ENCODE measurements at places on chromosomes 1 and 21.

GRCh38 chr1:64841330-64842065, 96.6 kb downstream of the RAVER2 start:
- H3K4me3 ChIP-seq, result no peak overlapping the region
- no peak for DNase-seq
- H3K27me3 ChIP-seq, result no peaks in the 10 kb centered on the region

DNA sequence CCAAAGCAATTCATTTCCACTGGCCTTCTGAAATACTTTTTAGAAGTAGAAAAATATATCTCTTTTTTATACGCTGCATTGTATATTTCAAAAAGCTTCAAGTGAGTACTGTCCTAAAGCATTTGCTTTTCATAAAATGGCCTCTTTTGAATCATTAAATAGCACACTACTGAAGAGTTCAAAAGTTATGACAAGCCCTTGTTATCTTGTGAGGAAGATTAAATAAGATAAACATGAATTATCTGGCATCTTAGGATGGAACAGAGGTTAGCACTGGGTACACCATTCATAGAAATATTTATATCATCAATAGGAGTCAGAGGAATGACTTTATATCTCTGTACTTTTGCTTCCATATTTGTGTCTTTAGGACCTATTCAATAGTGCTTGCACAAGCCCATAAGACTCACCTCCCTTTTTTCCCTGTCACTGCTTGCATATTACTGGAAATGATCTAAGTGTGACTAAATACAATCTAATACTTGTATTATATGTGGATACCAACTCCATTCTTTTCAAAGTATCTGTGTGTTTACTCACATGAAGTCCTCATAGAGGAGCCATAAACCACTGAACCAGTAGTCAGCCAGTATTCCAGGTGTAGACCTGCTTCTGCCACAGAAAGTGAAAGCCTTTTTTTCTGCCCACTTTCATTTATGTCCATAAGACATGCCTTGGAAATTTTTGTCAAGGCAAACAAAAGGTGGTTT, 274.2 kb upstream of the C1orf105 start:
- no peaks in the 10 kb centered on the region for H3K27me3 ChIP-seq
- H3K36me3 ChIP-seq, result no peaks in the 10 kb centered on the region
- H3K4me3 ChIP-seq, result no peak overlapping the region
- H3K27ac ChIP-seq, result peak overlapping the region; percentile 80
- no peaks in the 10 kb centered on the region for H3K4me1 ChIP-seq

GRCh38 chr21:25997788-25998611, 172.6 kb downstream of the APP start:
- H3K4me1 ChIP-seq, result no peaks in the 10 kb centered on the region
- H3K27me3 ChIP-seq, result no peaks in the 10 kb centered on the region
- H3K36me3 ChIP-seq, result no peaks in the 10 kb centered on the region
- DNase-seq, result no peak

GRCh38 chr1:41520951-41521752, 36.7 kb upstream of the EDN2 start:
- DNase-seq, result no peak
- H3K36me3 ChIP-seq, result no peaks in the 10 kb centered on the region
- H3K27ac ChIP-seq, result no peak overlapping the region
- H3K27me3 ChIP-seq, result no peaks in the 10 kb centered on the region

GRCh38 chr1:47591801-47592200, 154.0 kb downstream of the FOXD2 start:
- H3K4me3 ChIP-seq, result no peak overlapping the region
- no peak overlapping the region for H3K27ac ChIP-seq
- no peaks in the 10 kb centered on the region for H3K36me3 ChIP-seq
- H3K4me1 ChIP-seq, result peaks cover 6% of the 10 kb centered on the region

DNA sequence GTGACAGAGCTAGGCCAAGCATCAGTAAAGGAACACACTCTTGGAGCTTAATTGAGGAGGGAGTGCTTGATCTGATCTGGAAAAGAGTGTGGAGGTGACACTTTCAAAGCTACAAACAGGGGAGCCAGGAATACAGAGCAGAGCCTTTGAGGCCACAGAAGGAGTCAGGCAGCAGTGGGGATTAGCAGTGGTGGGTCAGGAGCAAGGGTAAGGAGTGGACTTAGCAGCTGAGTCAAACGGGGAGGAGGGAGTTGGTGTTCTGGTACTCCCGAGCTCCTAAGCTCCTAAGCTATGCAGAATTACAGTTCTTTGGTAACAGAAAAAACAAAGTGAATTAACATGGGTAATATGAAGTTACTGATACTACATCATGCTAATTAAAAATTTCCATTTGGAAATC, 14.5 kb downstream of the RAB4A start:
- H3K4me3 ChIP-seq, result no peak overlapping the region

GRCh38 chr1:107842241-107842640, 122.7 kb downstream of the VAV3 start:
- H3K27ac ChIP-seq, result no peak overlapping the region
- H3K27me3 ChIP-seq, result no peaks in the 10 kb centered on the region
- DNase-seq, result no peak
- H3K4me1 ChIP-seq, result no peaks in the 10 kb centered on the region

GRCh38 chr1:193937308-193937707, 750.9 kb upstream of the B3GALT2 start:
- no peaks in the 10 kb centered on the region for H3K36me3 ChIP-seq
- no peak overlapping the region for H3K27ac ChIP-seq
- no peaks in the 10 kb centered on the region for H3K27me3 ChIP-seq

DNA sequence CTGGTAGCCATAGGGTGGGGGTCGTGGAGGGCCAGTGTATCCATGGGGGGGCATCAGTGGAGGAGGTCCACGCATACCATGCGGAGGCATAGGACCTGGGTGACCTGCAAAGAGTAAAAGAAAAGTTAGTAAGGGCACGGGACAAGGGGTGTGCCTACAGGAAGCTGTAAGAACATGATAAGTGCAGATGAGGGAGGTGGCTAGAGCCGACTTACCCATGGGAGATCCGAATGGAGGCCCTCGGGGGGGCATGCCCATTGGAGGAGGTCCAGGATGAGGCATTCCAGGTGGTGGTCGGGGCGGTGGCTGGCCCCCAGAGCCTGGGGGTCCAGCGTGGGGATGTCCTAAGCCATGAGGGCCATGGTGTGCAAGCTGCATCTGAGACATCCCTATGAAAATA, 4.0 kb downstream of the SF3B4 start:
- H3K4me1 ChIP-seq, result peaks cover 35% of the 10 kb centered on the region
- no peak for DNase-seq
- H3K27me3 ChIP-seq, result no peaks in the 10 kb centered on the region
- H3K36me3 ChIP-seq, result peaks cover 39% of the 10 kb centered on the region
- no peak overlapping the region for H3K27ac ChIP-seq

DNA sequence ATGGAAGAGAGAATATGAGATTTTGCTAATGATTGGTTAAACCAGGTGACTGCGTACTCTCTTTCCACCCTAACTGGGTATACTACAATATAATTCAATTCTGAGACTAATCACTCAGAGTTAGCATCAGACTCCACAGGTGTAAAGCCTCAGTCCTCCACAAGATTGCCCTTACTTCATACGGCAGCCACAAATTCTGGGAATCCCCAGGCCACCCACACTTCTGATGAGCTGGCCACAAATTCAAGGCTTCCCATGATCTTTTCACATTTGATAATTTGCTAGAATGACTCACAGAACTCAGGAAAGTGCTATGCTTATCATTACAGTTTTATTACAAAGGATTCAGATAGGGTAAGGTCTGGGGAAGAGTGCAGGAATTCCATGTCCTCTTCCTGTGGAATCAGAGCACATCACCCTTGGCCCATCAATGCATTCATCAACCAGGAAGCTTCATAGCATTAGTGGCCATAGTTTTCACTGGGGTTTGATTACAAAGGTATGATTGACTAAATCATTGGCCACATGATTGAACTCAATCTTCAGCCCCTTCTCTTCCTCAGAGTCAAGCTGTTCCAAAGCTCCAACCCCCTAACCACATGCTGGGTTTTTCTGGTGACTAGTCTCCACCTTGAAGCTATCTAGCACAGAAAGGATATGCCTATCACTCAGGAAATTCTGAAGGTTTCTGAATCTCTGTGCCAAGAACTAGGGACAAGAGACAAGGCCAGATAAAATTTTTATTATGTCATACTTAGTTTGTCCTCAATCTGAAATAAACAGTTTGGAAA, 131.7 kb downstream of the HHIPL2 start:
- H3K27me3 ChIP-seq, result no peaks in the 10 kb centered on the region
- H3K4me3 ChIP-seq, result no peak overlapping the region
- no peak for DNase-seq
- no peak overlapping the region for H3K27ac ChIP-seq

GRCh38 chr1:84956655-84957054, 40.3 kb downstream of the MCOLN2 start:
- H3K4me3 ChIP-seq, result no peak overlapping the region
- H3K4me1 ChIP-seq, result no peaks in the 10 kb centered on the region
- DNase-seq, result no peak
- no peaks in the 10 kb centered on the region for H3K27me3 ChIP-seq
- H3K36me3 ChIP-seq, result no peaks in the 10 kb centered on the region
- no peak overlapping the region for H3K27ac ChIP-seq

- no peak overlapping the region for H3K4me3 ChIP-seq
- H3K4me1 ChIP-seq, result no peaks in the 10 kb centered on the region
- DNase-seq, result no peak
- no peaks in the 10 kb centered on the region for H3K27me3 ChIP-seq
- no peaks in the 10 kb centered on the region for H3K36me3 ChIP-seq
Measured at GRCh38 chr1:213389061-213389581, 338.1 kb downstream of the RPS6KC1 start.

DNA sequence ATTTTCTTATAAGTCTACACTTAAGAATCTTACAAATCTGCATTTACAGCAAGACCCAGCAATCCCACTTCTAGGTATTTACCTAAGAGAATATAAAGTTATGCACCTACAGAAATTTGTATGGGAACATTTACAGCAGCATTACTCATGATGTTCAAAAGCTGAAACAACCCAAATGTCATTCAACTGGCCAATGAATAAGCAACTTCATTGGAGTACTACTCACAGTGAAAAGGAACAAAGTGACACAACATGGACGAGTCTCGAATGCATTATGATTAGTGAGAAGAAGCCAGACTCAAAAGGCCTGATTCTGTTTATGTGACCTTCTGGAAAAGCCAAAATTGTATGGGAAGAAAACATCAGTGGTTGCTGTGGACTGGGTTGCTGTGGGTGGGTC, 116.9 kb downstream of the CAMTA1 start:
- no peaks in the 10 kb centered on the region for H3K36me3 ChIP-seq
- no peak overlapping the region for H3K4me3 ChIP-seq
- no peaks in the 10 kb centered on the region for H3K4me1 ChIP-seq
- DNase-seq, result no peak

DNA sequence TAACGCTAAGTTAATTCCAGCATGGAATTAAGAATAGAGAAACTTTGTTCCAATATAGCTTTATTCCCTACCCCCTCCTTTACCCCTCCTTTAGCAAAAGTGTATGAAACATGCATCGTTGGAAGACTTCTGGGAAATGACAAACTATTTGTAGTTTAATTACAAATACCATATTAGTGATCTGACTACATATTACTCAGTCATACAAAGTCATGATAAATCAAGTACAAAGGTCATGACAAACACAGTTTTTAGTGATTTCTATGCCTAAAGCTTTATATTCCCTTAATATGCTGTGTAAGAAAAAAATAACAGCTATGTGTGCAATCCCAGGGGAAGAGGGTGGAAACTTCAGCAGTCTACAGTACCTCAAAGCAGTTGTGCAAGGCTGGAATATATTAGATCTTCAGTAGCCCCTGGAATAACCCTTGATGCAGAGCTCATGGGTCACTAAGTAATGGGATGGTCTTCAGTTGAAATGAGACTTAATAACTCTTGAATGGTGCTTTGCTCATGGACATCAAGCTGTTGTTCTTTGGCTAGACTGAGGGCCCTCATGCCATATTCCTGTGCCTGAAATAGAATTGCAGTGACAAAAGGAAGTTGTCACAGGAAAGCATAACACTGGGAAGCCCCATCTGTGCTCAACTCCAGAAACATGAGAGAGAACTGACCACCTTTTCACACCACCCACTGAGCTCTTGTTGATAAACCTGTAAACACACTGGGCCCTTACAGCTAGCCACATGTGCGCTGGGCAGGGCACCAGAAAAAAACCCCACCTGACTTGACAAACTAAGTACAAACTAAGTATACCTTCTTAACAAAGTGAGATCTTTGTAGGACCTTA, 25.3 kb downstream of the ZMYND12 start:
- no peaks in the 10 kb centered on the region for H3K27me3 ChIP-seq
- H3K36me3 ChIP-seq, result no peaks in the 10 kb centered on the region
- no peak overlapping the region for H3K4me3 ChIP-seq
- no peak for DNase-seq
- H3K4me1 ChIP-seq, result no peaks in the 10 kb centered on the region

DNA sequence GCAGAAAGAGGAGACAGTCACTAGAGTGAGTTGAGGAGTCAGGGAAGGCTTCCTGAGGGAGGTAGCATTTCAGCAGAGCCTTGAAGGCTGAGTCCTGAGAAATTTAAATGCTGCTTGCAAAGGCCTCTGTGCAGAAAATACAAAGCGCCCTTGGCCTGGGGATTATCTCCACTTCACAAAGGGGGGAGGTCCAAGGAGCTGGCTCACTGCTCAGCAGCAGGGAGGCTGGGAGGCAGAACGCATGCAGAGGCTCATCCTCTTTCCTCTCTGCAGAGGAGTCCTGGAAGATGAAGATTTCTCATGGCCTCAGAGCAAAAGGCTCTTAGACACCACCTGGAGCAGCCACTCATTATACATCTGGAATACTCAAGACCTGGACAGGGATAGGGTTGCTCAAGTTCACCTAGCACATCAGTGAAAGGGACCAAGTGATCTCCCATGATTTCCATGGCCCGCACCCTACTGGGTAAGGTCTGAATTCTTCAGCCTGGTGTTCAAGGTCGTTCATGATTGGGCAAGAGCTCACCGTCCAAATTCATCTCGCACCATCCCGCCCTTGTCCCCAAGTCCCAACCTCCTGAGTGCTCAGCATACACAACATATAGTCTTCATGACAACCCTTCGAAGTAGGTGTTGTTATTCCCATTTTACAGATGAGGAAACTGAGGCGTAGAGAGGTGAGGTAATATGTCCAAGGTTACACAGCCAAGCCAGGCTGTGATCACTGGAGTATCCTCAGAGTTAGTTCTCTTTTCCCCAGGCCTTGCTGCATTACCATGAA, 9.0 kb downstream of the SLC1A7 start:
- H3K4me1 ChIP-seq, result no peaks in the 10 kb centered on the region
- DNase-seq, result no peak
- no peaks in the 10 kb centered on the region for H3K36me3 ChIP-seq
- no peaks in the 10 kb centered on the region for H3K27me3 ChIP-seq
- H3K27ac ChIP-seq, result no peak overlapping the region

GRCh38 chr1:13809461-13810159, 109.6 kb downstream of the PRDM2 start:
- no peaks in the 10 kb centered on the region for H3K4me1 ChIP-seq
- H3K36me3 ChIP-seq, result no peaks in the 10 kb centered on the region
- H3K27ac ChIP-seq, result no peak overlapping the region
- no peak overlapping the region for H3K4me3 ChIP-seq
- no peaks in the 10 kb centered on the region for H3K27me3 ChIP-seq

DNA sequence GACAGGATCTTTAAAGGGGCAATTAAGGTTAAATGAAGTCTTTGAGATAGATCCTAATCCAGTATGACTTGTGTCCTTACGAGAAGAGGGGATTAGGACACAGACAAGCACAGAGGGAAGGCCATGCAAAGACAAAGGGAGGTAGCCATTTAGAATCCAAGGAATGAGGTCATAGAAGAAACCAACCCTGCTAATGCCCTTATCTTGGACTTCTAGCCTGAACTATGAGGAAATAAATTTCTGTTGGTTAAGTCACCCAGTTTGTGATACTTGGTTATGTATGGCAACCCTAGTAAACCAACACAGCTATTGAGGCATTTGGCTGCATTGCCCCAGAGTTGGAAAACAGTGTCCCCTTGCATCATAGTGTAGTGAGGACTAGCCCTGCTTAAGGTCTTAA, 121.3 kb downstream of the MAST2 start:
- no peak overlapping the region for H3K27ac ChIP-seq
- H3K27me3 ChIP-seq, result no peaks in the 10 kb centered on the region
- H3K4me3 ChIP-seq, result no peak overlapping the region
- H3K4me1 ChIP-seq, result peaks cover 9% of the 10 kb centered on the region
- H3K36me3 ChIP-seq, result no peaks in the 10 kb centered on the region
- no peak for DNase-seq

Data from sigmoid colon (tissue), 7 donors.